Esophagus squamous epithelium (tissue), 5 donors: ENCODE measurements at places on chromosomes 1 and 21. TPM values are rescaled to one million over a fixed set of nuclear protein-coding genes. Genes with fewer than 3 reads are reported as not detected.

DNA sequence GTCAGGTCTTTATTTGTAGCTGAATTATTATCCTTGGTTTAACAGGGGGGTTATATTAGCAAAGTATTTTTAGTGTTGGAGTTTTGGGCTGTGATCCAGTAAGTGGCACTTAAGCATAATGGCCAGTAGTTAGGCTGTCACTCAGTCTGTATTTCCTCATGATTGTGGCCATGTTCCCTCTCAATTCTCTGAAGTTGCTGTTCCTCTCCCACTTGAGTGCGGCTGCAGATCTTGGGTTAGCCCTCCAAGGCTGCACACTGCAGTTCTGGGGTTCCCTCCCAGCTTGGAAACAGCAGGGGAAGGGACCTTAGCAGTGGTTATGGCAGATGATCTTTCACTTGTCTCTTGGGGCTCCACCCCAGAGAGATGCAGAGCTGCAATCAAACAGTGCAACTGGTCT is 23.2 kb upstream of the DENND1B start:
- no peak for DNase-seq
- peaks cover 5% of the 10 kb centered on the region for H3K4me1 ChIP-seq
- H3K27me3 ChIP-seq, result no peaks in the 10 kb centered on the region
- no peak overlapping the region for H3K4me3 ChIP-seq
- no peaks in the 10 kb centered on the region for H3K36me3 ChIP-seq
- no peak overlapping the region for H3K27ac ChIP-seq

DNA sequence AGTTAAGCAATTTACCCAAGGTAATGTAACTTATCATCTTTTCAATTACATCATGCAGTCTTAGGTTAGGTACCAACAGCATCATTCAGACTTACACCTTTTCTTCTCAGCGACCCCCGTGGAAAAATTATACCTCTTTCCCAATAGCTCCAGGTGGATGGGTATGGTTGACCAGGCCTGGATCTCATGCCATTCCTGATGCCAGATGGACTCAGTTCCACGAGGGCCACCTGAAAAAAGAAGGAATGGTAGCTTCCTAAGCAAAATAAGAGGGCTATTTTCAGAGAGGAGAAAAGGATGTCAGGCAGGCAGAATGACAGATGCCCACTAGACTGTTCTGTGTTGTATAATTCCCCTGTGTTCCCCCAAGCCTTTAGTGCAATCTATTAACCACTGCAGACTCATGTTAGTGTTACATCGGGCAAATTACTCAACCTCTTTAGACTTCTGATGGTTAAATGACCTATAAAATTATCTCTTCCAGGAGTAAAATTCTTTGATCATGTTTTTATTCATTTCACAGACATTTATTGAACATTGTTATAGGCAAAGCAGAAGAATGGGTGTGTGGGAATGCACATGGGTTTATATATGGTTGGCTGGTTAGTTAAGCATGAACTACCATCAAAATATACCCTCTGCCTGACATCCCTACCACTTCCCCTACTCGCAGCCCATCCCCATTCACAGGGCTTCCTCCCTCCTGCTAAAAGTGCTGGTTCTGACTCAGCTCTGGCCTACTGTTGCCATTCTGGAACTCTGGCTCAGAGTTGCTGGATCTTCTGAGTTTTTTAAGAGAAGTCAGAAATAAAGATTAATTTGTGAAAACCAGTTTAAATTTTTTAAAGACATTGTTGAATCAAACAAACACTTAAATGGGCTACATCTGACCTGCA is 10.6 kb upstream of the MYSM1 start:
- H3K4me3 ChIP-seq, result no peak overlapping the region
- no peak overlapping the region for H3K27ac ChIP-seq
- no peaks in the 10 kb centered on the region for H3K36me3 ChIP-seq
- H3K27me3 ChIP-seq, result no peaks in the 10 kb centered on the region
- H3K4me1 ChIP-seq, result no peaks in the 10 kb centered on the region
- no peak for DNase-seq

DNA sequence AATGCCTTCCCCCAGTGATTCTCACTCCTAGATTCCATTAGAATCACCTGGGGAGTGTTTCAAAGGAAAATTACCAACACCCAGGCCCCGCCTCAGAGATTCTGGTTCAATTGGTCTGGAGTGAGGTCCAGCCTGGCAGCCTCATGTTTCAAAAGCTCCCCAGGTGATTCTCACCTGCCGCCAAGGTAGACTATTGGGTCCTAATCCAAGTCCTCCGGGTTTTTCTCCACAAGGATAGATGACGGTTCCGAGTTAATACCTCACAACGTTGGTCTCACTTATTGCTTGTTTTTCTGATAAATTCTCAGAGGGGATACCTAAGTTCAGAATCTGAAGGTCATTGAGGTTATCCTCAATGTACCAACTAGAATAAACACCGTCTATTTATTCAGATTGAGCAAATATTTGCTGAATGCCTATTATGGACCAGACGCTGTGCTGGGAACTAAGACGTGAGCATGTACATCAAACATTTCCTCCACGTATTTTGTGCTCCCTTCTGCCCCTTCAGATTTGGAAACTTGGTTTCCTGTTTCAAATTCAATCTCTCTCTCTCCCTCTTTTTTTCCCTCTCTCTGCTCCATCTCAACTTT is 97.5 kb downstream of the SEC16B start:
- H3K4me1 ChIP-seq, result no peaks in the 10 kb centered on the region
- H3K27me3 ChIP-seq, result peaks cover 10% of the 10 kb centered on the region
- no peak for DNase-seq
- H3K27ac ChIP-seq, result no peak overlapping the region

DNA sequence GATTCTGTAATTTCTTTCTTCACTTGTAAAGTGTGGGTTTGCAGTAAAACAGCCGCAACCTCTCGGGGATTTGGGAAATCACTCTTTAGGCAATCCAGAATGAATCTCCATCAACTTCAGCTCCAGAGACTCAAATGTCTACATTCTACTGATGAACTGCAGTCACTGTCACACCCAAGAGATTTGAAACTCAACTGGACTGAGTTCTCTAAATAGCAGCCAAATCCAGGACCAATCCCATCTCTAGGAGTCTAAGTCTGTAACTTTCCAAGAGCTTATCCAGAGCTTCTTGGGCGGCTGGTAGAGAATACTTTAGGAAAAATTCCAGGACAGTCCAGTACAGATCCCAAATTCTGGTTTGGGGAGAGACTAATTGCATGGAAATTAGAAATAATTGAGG is 62.9 kb downstream of the ADAMTS1 start:
- DNase-seq, result no peak
- H3K27ac ChIP-seq, result peak overlapping the region; percentile 65
- no peaks in the 10 kb centered on the region for H3K4me1 ChIP-seq
- no peaks in the 10 kb centered on the region for H3K36me3 ChIP-seq
- no peaks in the 10 kb centered on the region for H3K27me3 ChIP-seq

Gene RALGPS2
- 29.5 TPM for total RNA-seq

Gene FCAMR
- total RNA-seq, result not detected

Gene KCND3
- total RNA-seq, result 2.7 TPM

Gene PTPRF
- total RNA-seq, result 116 TPM

Gene CAPN8
- total RNA-seq, result not detected

GRCh38 chr1:60063561-60063960 is 10.0 kb downstream of the C1orf87 start:
- DNase-seq, result no peak
- no peak overlapping the region for H3K27ac ChIP-seq
- H3K36me3 ChIP-seq, result no peaks in the 10 kb centered on the region
- no peaks in the 10 kb centered on the region for H3K4me1 ChIP-seq

DNA sequence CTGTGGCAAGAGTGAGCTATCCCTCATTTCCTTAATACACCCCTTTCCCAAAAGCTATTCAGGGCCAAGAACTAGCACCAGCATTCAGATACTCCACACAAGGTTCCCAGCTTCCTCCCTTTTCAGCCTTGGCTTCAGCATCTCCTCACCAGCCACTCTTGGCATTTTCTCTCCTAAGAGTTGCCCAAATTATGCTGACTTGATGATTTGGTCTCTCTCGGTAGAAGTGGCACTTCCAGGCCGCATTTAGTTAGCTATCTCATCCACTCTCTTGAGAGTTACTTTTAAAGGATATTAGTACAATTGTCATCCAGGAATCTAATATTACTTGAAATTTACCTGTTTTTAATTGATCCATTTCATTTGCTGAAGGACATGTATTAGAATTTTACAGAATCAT is 199.0 kb upstream of the DMRTA2 start:
- DNase-seq, result no peak
- no peaks in the 10 kb centered on the region for H3K27me3 ChIP-seq
- H3K36me3 ChIP-seq, result no peaks in the 10 kb centered on the region

DNA sequence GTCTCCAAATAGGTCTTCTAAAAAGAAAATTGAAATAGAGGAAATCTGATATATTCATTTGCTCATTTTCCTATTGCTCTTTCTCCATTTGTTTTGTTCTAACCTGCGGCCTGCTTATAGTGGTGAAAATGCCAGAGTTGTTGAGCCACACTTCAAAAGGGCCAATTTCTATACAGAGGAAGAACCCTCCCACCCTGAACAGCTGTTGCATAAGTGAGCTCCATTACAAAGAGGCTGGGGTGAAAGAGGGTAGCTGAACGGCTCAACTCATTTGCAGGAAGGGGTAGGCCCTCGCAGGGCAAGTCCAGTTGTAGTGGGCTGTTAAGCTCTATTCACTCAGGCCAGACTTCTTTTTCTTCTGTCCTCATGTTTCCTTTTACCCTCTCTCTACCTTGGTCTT is 8.8 kb downstream of the ADCY10 start:
- no peak for DNase-seq
- no peaks in the 10 kb centered on the region for H3K36me3 ChIP-seq
- H3K4me1 ChIP-seq, result no peaks in the 10 kb centered on the region
- H3K4me3 ChIP-seq, result no peak overlapping the region
- no peaks in the 10 kb centered on the region for H3K27me3 ChIP-seq

Gene OR2M3
- not detected for total RNA-seq

- no peak for DNase-seq
- H3K4me1 ChIP-seq, result peaks cover 14% of the 10 kb centered on the region
- H3K27me3 ChIP-seq, result no peaks in the 10 kb centered on the region
- H3K4me3 ChIP-seq, result peak overlapping the region; percentile 88
Observed at GRCh38 chr21:33642896-33643657, 776 bp downstream of the ITSN1 start.

Gene TDRD10
- not detected for total RNA-seq

DNA sequence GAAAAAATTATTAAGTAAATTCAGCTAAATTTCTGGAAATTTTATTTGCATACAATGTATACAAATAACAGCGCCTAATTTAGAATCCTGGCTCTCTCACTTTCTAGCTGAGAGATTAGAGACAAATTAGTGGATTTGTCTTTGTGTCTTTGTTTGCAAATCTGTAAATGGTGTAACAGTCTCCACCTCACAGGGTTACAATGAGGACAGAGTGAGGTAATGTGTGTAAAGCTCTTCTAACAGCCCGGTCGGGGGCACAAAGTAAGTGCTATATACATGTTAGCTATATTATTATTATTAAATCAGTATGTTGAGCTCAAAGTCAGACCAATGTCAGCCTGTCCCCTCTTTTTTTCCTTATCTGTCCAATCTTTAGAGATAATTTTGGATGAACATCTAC is 5.0 kb upstream of the ADAMTSL4 start:
- DNase-seq, result no peak
- H3K36me3 ChIP-seq, result no peaks in the 10 kb centered on the region
- no peaks in the 10 kb centered on the region for H3K27me3 ChIP-seq
- H3K4me1 ChIP-seq, result peaks cover 27% of the 10 kb centered on the region
- H3K4me3 ChIP-seq, result no peak overlapping the region

DNA sequence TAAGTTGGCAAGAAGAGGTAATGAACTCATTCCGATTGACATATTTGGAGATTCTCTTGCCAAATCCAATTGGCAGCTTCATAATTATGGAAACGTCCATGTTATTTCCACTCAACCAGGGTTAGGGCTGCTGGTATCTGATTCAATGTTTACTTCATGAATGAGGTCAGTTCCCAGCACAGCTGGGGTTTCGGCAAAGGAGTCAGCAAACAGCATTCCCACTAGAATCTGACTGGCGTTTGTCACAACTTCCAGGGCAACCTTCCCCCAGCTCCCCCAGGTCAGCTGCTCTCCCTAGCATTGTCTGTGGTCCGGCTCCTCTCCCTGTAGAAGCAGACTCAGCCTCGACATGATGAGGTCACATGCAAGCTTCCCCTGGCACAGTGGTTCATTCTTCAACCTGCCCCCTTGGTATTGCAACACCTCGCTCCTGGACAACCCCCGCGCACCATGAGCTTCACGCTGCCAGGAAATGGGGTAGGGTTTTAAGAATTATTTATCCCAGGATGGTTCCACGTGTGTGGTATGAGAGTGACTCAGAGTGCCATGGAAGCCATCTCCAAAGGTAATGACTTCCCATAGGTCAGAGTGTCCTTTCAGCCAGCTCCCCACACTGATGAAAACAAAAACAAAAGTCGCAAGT is 100.7 kb upstream of the SLC25A33 start:
- H3K4me3 ChIP-seq, result no peak overlapping the region
- DNase-seq, result no peak
- H3K36me3 ChIP-seq, result no peaks in the 10 kb centered on the region

DNA sequence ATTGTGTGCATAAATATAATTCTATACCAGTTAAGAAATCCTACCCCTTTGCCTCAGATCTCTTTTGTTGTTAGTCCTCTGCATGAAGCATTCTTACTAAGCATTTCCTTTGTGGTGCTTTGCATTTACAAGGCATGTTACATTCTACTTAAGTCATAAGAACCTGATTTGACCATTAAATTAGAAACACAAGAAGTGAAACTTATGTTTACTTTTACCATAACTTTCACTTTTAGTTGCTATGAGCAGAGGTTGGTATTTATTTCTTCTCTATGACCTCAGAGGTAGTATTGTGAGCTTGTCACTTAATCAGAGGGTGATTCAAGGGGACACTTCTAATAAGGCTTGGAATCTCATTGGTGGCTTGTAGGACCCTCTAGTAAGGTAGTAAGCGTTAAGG is 9.0 kb downstream of the FAM20B start:
- H3K36me3 ChIP-seq, result no peaks in the 10 kb centered on the region
- peaks cover 8% of the 10 kb centered on the region for H3K4me1 ChIP-seq
- H3K4me3 ChIP-seq, result no peak overlapping the region
- no peak overlapping the region for H3K27ac ChIP-seq

DNA sequence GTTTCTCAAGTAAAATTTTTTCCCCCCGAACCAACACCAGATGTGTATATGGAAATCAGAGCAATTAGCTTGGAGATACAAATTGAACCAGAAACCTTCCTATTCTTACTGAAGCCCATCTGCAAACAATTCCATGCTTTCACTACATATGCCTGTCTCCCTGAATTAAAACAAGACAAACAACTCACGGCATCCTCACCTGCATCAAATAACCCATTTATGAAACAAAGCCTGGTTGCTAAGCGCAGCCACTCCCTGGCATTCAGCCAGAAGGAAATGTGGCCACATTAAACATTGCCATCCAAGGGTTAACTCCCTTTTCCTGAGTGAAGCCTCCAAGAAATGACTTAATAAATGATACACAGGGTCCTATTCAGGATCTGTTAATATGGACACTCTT is 55.3 kb downstream of the APP start:
- H3K4me3 ChIP-seq, result no peak overlapping the region
- H3K27ac ChIP-seq, result no peak overlapping the region
- H3K36me3 ChIP-seq, result peaks cover 14% of the 10 kb centered on the region
- no peak for DNase-seq
- no peaks in the 10 kb centered on the region for H3K27me3 ChIP-seq

- no peaks in the 10 kb centered on the region for H3K36me3 ChIP-seq
- no peaks in the 10 kb centered on the region for H3K27me3 ChIP-seq
- no peak overlapping the region for H3K27ac ChIP-seq
Observed at GRCh38 chr1:33512226-33513011, 40.0 kb downstream of the ZSCAN20 start.
